ENCODE measurements at places on chromosomes 13 and 19. TPM values are rescaled to one million over a fixed set of nuclear protein-coding genes. Genes with fewer than 3 reads are reported as not detected.

DNA sequence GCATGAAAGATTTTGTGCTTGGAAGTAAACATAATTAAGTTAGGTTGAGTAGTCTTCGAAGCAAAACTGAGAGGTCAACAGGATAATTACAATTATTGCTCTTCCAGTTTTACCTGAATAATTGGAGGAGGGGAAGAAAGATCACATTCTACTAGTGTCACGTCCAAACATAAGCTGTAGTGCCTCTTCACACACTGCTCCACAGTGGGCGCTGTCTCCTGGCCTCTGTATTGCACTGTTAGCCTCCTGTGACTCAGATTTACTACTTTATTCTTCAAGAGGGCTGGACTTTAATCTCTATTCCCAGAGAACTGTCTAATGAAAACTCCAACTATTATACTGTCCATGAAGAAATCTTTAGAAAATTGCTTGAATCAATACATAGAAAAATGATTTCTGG is 62.9 kb downstream of the TRPC4 start:
- no peaks in the 10 kb centered on the region for H3K4me1 ChIP-seq
- H3K4me3 ChIP-seq: no peak overlapping the region
- no peak for DNase-seq
- H3K27ac ChIP-seq: no peak overlapping the region
- H3K36me3 ChIP-seq: peaks cover 3% of the 10 kb centered on the region
- no peaks in the 10 kb centered on the region for H3K27me3 ChIP-seq

Gene IFNL1
- not detected for total RNA-seq

DNA sequence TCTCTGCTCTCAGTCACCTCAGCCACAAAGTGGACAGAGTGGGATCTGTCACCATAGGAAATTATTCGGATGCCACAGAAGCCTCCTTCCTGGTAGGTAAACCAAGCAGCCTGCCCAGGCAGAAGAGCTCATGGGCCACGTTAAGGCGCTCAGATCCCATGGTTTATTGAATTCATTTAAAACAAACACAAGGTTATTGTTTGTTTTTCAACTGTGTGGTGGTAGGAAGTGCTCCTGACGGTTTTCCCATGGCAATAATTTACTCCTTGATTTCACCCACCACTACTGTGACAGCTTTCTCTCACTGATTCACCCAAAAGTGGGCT is 14.4 kb downstream of the BCAM start:
- no peak overlapping the region for H3K4me3 ChIP-seq
- DNase-seq: no peak
- H3K27ac ChIP-seq: no peak overlapping the region

DNA sequence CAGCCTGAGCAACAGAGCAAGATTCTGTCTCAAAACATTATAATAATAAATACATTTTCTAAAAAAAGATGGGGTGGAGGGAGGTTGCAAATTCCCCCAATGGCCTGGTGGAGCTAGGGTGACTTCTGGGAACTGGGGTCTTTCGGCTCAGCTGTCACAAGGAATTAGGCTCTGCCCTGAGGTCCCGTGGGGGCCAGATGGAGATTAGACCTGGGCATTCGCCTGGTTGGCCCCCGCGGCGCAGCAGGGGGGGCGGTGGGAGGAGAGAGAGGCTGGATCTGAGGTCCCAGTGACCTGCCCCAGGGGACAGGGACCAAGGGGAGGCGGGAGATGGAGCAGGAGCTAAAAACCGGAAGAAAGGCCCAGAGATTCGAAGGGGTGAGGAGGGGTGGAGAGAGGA is 14.8 kb downstream of the FUT6 start:
- no peak for DNase-seq
- peaks cover 8% of the 10 kb centered on the region for H3K4me1 ChIP-seq
- H3K27me3 ChIP-seq: peaks cover 2% of the 10 kb centered on the region
- H3K4me3 ChIP-seq: no peak overlapping the region

DNA sequence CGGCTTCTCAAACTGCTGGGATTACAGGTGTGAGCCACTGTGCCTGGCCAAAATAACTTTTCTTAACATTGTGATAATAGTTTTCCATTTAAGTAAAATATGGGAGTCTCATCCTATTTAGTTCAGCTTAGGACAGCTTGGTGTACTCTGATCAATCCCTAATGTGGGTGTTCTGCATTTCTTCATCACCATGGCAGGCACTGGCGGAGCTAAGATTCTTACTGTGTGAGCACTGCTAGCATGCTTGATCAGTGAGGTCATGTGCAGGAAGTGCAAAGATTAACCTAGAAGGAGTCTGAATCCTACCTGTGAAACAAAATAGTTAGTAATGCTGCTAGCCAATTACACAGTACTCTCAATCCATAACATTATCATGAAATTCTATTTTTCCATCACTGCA is 1684.2 kb upstream of the SLC10A2 start:
- no peak overlapping the region for H3K4me3 ChIP-seq
- no peak overlapping the region for H3K27ac ChIP-seq

Gene PROZ
- total RNA-seq: not detected

Gene CEACAM8
- not detected for total RNA-seq

GRCh38 chr19:29956855-29957254 is 14.8 kb downstream of the URI1 start:
- no peak for DNase-seq
- no peak overlapping the region for H3K4me3 ChIP-seq
- no peaks in the 10 kb centered on the region for H3K27me3 ChIP-seq
- H3K4me1 ChIP-seq: peaks cover 11% of the 10 kb centered on the region
- no peak overlapping the region for H3K27ac ChIP-seq
- peaks cover 2% of the 10 kb centered on the region for H3K36me3 ChIP-seq
